ENCODE measurements at places on chromosomes 2 and 18.

GRCh38 chr18:23861805-23862470 lies 152.6 kb upstream of the TTC39C start:
- peak; percentile 93 for DNase-seq

GRCh38 chr18:28875059-28875458 lies 698.1 kb upstream of the CDH2 start:
- DNase-seq, result no peak

DNA sequence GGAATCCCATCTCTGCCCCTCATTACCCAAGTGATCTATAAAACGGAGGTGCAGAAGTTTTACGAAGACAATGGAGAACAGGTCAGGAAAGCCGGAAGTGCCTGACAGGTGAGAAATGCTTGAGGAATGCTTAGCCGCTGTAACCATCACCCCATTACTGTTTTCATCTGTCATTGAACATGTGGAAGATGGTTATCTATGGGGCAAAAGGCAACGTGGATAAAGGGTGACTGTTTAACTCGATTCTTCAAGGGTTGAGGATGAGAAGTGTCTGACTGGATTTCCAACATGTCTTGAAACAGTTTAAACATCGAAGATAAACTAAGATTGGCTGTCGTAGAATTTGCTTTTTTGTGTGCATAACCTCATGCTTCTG lies 17.3 kb downstream of the HK2 start:
- no peak for DNase-seq

- DNase-seq, result no peak
Observed at GRCh38 chr2:197677056-197677455, 1.7 kb upstream of the RFTN2 start.

GRCh38 chr2:63060472-63060991 lies 9.9 kb downstream of the OTX1 start:
- peak; percentile 37 for DNase-seq

- DNase-seq, result no peak
Observed at GRCh38 chr2:82539280-82539621, 1919.8 kb downstream of the SUCLG1 start.

DNA sequence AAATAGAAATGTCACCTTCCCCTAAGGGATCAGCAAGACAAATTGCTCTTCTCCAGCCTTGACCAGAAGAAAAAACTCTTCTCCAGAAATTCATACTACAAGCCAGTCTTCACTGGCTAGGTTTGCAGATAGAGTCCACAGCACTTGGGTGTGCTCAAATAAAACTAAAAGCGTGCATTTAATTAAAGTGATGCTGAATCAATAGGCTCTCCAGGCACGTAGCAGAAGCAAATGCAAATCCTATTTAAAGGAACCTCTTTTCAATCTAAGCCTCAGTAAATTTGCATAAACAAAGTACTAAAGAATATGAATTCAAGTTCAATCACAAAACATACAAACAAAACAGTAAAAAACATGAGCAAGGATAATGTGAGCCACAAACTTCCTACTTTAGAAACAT lies 744.4 kb upstream of the FANCL start:
- no peak for DNase-seq

- no peak for DNase-seq
Observed at GRCh38 chr2:200138391-200139124, 167.9 kb upstream of the SPATS2L start.

DNA sequence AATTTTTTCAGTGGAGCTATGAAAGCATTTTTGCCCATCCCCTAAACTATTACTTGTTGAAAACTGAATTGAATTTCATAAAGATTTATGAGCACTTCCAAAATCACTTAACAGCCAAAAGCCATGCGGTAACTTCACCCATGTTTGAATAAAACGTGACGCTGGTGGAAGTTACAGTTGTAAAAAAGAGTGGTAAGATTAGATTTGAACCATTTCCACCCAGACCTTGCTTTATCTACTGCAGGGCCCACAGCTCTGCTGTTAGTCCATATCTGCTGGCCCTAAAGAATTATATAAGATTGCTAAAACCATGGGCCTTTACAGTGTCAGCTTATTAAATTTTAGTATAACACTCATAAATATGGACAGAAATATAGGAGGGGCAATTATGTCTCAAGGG lies 15.5 kb upstream of the ITGA4 start:
- DNase-seq, result no peak
